Left cardiac atrium (tissue), 4 donors: ENCODE measurements at places on chromosomes 16 and 17.

DNA sequence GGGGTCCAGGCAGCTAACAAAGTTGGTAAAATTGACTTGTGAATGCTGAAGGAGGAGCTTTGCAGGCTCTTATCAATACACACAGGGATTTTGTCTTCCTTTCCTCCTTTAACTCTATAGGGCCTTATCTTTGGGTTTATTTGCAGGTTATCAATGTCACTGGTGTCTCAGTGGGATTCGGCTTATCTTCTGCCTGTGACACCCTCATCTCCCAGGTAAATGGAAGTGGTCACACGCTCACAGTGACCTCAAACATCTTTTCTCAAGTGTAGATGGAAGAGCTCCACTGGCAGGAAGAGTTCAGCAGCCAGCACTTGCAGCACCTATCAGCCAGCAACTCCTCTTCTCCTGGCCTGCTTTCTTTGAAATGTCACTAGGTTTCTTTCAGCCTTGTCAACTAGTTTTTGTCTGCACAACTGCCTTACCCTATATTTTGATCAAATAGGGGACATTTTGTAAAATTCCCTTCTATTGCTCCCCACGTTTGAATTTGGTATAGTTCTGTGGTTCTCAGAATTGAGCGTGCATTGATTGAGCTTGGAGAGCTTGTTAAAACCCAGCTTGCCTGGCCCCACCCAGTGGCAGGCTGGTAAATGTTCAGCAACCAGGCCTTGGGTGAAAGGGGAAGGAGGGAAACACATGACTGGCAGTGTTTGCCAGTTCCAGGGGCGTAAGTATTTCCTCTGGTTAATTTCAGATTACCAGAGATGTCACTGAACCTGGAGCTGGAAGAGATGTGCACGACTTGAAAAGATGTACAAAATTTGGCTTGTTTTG lies 12.8 kb downstream of the SLC47A1 start:
- DNase-seq: peak; percentile 53

DNA sequence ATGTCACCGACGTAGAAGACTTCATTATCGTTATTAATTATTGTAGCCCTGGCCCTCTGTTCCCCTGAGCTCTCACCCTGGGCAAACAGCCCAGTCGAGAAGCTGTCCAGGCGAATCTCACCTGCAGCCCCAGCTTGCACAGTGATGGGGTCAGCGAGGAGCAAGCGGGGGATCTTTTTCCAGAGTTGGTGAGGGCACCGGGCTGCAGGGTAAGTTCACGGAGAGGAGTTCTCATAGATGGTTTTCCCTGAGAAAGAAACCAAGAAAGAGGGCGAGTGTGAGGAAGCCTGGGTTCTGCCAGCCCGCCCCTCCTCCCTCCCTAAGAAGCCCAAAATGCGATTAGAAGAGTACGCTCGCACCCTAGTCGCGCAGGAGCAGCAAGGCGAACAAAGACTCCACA lies 436 bp downstream of the SPAG5 start:
- DNase-seq: no peak

GRCh38 chr16:30927789-30928378 lies 4.5 kb downstream of the FBXL19 start:
- peak; percentile 56 for DNase-seq

- no peak for DNase-seq
Measured at GRCh38 chr17:40459636-40460603, 16.7 kb downstream of the IGFBP4 start.

DNA sequence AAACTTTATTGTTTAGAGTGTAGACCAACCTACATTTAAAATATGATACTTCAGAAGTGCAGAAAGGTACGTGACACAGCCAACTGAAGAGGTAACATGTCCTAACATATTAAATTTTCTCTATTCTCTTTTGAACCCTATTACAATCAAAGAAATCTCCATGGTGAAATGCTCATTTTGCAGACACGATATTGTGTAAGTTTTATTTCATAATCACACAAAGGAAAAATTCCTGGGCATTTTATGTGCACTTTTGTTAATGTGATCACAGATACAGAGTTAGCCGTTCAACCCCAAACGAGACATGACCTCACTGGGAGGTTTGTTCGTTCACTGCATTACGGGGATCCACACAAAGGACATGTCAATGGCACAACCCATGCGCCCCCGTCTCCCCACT lies 21.8 kb downstream of the KCNJ16 start:
- no peak for DNase-seq

- peak; percentile 24 for DNase-seq
Measured at GRCh38 chr16:83356266-83356665, 451.5 kb upstream of the HSBP1 start.
